CD14-positive monocyte (primary cell): ENCODE measurements at places on chromosomes 4 and X. TPM values are rescaled to one million over a fixed set of nuclear protein-coding genes. Genes with fewer than 3 reads are reported as not detected.

CISD2 gene
- polyA plus RNA-seq, result 2.9 and 4.5 TPM in 2 replicates

LAMP2 gene
- polyA plus RNA-seq, result 46.4 and 75.8 TPM in 2 replicates

TBCK gene
- 12.5 TPM for polyA plus RNA-seq

DNA sequence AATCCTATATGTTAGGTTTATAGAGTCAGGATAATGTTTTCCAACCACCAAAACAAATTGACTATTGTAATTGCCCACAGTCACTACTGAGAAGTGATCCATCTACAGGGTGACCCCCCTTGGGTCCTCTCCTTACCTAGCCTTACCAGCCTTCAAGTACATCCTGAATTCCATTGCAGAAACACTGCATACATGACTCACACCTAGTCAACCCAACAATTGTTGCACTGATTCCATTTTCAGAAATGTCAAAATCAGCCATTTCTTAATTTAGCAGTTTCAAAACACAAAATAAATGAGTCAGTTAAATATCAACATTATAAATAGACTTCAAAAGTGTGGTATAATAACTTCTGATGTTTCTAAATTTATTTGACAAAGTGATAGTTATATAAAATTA is 106.3 kb upstream of the TNIP3 start:
- H3K4me1 ChIP-seq, result peaks cover 4% of the 10 kb centered on the region
- H3K27ac ChIP-seq, result no peak overlapping the region
- H3K36me3 ChIP-seq, result no peaks in the 10 kb centered on the region
- no peak for DNase-seq

GRCh38 chrX:97039363-97040029 is 155.8 kb downstream of the RPA4 start:
- no peak overlapping the region for H3K27ac ChIP-seq
- no peak for DNase-seq
- no peak overlapping the region for H3K4me3 ChIP-seq
- no peaks in the 10 kb centered on the region for H3K36me3 ChIP-seq

DNA sequence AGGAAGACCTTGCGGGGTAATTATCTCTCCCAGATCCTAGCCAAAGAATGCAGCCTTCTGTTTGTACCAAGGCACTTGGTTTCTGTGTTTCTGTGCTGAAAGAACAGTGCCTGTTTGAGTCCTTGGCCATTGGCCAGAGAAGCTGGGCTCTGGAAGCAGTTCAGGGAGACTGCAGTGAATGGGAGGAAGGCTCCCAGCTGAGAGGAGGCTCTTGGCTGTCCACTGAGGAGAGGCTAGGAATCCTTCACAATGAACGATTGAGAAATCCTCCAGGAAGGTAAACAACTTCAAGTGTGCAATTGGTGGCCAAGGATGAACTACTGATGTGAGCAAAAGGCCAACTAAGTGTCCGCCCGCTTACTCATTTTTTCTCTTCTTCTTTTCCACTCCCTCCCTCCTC is 61.3 kb downstream of the HS3ST1 start:
- H3K4me1 ChIP-seq, result peaks cover 4% of the 10 kb centered on the region
- H3K4me3 ChIP-seq, result no peak overlapping the region
- H3K27me3 ChIP-seq, result no peaks in the 10 kb centered on the region
- H3K36me3 ChIP-seq, result no peaks in the 10 kb centered on the region
- no peak overlapping the region for H3K27ac ChIP-seq

DNA sequence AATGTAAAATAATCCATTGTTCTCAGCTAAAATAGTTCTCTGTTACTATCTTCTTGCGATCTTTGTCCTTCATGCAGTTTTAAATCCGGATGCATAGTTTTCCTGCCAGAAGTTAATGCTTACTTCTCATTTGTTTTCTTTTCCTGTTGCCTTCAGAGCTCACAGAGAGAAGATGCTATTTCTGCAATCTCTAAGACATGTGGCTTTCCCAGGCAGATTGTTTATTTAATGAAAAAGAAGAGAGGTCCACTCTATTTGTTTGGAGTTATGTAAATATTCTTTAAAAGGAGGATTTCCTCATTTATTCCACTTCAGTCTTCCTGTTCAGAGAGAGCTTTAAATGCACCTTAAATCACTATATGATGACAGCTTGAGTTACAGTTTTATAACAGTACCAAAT is 39.3 kb upstream of the HPGD start:
- no peak overlapping the region for H3K4me3 ChIP-seq
- DNase-seq, result no peak
- no peaks in the 10 kb centered on the region for H3K4me1 ChIP-seq
- no peaks in the 10 kb centered on the region for H3K27me3 ChIP-seq

DNA sequence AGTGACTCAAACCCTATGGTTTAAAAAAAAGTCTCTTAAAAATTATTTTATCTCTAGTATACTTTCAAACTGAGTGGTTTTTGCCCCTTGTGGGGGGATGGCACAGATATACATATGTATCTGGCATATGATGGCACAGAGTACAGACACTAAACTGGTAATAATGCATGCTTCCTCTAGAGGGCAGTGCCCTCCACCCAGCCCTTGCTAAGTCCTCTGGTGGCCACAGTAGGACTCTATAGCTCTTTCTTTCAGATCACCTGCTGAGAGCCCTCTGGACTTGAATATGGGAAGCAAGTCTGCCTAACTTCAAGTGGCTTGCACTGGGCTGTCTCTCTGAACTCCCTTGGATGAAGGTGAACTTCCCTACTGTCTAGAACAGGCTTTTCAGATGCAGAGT is 66.3 kb downstream of the TSPAN7 start:
- H3K27ac ChIP-seq, result no peak overlapping the region
- peak; percentile 49 for DNase-seq
- no peaks in the 10 kb centered on the region for H3K4me1 ChIP-seq
- H3K4me3 ChIP-seq, result no peak overlapping the region
- no peaks in the 10 kb centered on the region for H3K27me3 ChIP-seq

- no peaks in the 10 kb centered on the region for H3K36me3 ChIP-seq
- H3K27ac ChIP-seq, result no peak overlapping the region
- peaks cover 3% of the 10 kb centered on the region for H3K27me3 ChIP-seq
- H3K4me1 ChIP-seq, result no peaks in the 10 kb centered on the region
- H3K4me3 ChIP-seq, result no peak overlapping the region
Observed at GRCh38 chrX:134633394-134633793, 24.9 kb downstream of the PLAC1 start.

GRCh38 chr4:114163051-114163450 is 183.6 kb upstream of the ARSJ start:
- H3K36me3 ChIP-seq, result no peaks in the 10 kb centered on the region
- H3K27me3 ChIP-seq, result no peaks in the 10 kb centered on the region
- DNase-seq, result no peak
- no peak overlapping the region for H3K4me3 ChIP-seq
- no peaks in the 10 kb centered on the region for H3K4me1 ChIP-seq
- H3K27ac ChIP-seq, result no peak overlapping the region

GRCh38 chr4:57333684-57334083 is 223.5 kb upstream of the IGFBP7 start:
- H3K4me1 ChIP-seq, result no peaks in the 10 kb centered on the region
- H3K27me3 ChIP-seq, result no peaks in the 10 kb centered on the region
- DNase-seq, result no peak
- H3K4me3 ChIP-seq, result no peak overlapping the region
- no peaks in the 10 kb centered on the region for H3K36me3 ChIP-seq
- H3K27ac ChIP-seq, result no peak overlapping the region

GRCh38 chr4:182189103-182189878 is 53.9 kb upstream of the TENM3 start:
- no peaks in the 10 kb centered on the region for H3K27me3 ChIP-seq
- no peak overlapping the region for H3K27ac ChIP-seq
- no peak for DNase-seq
- no peaks in the 10 kb centered on the region for H3K36me3 ChIP-seq

GRCh38 chr4:98572697-98573096 is 85.7 kb downstream of the TSPAN5 start:
- no peaks in the 10 kb centered on the region for H3K27me3 ChIP-seq
- no peak overlapping the region for H3K27ac ChIP-seq
- DNase-seq, result no peak
- H3K4me1 ChIP-seq, result no peaks in the 10 kb centered on the region
- H3K4me3 ChIP-seq, result no peak overlapping the region
